ENCODE measurements at places on chromosomes 16 and 17.
A peak's percentile ranks its signal among the peaks of the same experiment; 100 is the strongest.

GRCh38 chr17:13544765-13545164 lies 57.0 kb downstream of the HS3ST3A1 start:
- no peak for DNase-seq

GRCh38 chr16:46693598-46693997 lies 4.1 kb downstream of the ORC6 start:
- DNase-seq: no peak

DNA sequence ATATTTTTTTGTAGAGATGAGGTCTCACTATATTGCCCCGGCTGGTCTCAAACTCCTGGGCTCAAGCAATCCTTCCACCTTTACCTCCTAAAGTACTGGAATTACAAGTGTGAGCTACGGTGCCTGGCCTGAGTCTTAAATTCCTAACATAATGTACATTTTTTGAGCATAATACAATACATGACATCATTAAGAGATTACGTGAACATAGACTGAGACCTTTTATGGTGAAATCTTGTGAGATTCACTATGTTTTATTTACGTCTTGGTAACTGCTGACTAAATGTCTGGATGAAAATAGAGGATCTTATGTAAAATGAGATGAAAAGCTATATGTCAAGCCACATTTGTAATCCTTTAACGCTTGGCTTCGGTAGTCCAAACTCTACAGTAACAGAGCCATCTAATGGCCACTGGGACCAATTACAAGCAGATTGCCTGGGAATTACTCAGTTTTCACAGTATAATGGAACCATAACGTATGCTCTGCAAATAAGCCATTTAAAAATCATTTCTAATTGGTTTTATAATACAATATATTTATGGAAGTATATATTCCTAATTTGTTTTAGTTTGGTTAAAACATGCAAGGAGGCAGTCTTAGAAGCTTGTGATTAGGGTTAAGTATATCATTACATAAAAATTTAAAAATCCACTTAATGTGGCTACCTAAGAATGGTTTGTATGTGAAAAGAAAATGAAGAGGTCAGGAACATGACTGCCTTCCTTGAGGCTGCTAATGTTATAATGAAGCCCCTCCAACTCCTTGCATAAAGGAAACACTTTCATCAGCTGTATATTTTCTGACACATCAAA lies 8.1 kb upstream of the EFCAB13 start:
- DNase-seq: peak; percentile 51

- peak; percentile 67 for DNase-seq
Measured at GRCh38 chr16:75097941-75098901, 18.4 kb downstream of the LDHD start.

DNA sequence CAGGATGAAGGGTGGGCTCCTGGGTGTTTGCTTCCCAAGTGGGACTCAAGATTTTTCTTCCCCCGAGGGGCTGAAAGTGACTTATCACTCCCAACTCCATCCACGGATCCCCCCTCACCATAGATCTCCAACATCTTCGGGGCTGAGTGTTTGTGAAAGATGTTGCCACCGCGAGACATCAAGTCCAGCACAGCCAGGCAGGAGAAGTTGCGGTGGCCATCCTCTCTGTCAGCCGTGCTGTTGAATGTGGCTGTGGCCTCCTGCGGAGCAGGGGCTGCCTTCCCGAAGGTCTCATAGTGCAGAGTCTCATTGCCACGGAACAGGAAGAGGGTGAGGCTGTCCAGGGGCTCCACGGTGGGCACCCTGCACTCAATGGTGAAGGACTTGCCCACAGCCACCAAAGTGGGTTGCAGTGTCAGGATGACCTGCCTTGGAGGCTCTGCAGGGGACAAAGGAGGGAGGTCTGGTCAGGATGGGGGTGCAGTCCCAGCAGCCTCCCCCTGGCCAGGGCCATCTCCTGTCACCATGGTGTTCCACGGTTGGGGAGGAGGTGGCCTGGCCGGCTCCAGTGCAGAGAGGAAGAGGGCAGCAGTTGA lies 5.5 kb downstream of the PRR29 start:
- DNase-seq: no peak

DNA sequence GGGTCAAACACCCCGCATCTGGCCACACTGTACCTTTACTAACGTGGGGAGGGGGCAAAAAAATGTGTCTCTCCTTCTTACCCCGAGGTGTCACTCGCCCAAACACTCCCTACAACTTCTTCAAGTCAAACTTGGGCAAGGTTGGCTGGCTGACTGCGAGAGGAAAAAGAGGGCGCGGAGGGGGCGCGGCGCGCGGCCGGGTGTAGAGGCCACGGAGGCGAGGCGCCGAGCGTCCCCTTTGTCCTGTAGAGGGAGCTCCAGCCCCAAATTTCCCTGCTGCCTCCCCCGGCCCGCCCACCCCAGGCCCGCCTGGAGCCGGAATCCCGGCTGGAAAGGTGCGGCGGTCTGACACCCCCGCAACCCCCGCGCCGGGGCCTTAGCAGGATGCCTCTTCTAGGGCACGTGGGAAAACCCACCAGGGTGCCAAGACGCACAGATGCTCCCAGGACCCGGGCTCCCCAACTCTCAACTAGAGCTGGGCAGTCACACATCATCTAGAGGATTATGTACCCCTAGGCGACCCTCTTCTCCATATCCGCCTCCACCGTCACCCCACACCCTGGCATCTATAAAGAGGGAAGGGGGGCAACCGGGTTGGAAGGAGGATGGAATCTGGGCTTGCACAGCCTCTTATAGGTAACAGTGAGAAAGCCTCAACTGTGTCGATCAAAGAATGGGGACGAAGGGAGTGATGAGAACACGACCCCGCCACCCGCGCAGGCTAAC lies 4.2 kb downstream of the IRX3 start:
- no peak for DNase-seq

DNA sequence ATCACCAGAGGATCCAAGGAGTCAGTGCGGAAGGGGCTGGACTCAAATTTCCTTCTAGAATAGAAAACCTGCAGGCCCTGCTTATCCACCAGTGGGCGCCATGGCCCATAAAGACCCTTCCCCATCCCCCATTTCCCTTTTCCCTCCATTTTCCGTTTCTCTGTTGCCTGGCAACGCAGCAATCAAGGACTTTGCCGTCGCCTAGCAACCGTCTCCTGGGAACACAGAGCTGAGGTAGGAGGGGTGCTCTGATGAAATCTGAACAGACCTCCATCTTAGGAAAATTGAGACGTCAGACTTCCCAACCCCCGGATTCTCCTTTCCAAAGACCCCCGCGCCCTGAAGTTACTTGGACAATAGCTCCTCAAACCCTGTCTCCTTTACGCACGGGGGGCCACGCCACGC lies 5.7 kb downstream of the DLG4 start:
- DNase-seq: peak; percentile 61

GRCh38 chr16:62711797-62712196 lies 675.6 kb upstream of the CDH8 start:
- DNase-seq: no peak

DNA sequence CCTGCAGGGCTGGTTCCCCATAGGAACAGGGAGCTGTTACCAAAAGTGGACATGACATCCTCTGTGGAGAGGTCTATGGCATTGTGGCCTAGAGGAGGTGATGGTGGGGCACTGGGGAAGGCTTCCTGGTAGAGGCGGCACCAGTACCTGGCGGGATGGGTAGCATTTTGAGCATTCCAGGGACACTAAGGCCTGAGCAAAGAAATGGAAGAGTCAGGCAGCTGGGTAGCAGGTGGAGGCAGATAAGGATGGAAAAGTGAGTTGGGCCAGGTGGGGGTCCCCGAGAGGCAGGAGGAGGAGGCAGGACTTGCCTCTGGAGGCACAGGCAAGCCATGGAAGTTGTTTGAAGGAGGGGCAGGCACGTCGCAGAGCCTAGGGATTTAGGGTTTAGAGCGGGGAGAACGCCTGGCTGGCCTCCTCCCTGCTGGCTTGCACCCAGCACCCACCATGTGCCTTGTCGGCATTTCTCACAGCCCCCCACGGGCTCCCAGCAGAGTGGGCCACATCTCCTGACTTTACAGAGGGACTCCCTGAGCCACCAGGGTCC lies 5.1 kb upstream of the ADCY7 start:
- no peak for DNase-seq

DNA sequence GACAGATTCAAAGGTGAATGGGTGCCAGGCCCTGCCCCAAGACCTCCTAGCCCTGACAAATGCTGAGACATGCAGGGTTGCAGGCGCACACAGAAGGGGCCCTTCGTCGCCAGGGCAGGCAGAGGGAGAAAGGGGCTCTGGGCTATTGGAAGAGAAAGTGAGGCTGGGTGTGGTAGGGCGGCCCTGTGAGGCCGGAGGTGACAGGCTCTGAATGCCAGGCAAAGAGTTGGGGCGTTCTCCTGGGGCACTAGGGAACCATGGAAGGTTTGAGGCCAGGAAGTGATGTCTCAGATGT lies 26.4 kb upstream of the NXPH3 start:
- no peak for DNase-seq

DNA sequence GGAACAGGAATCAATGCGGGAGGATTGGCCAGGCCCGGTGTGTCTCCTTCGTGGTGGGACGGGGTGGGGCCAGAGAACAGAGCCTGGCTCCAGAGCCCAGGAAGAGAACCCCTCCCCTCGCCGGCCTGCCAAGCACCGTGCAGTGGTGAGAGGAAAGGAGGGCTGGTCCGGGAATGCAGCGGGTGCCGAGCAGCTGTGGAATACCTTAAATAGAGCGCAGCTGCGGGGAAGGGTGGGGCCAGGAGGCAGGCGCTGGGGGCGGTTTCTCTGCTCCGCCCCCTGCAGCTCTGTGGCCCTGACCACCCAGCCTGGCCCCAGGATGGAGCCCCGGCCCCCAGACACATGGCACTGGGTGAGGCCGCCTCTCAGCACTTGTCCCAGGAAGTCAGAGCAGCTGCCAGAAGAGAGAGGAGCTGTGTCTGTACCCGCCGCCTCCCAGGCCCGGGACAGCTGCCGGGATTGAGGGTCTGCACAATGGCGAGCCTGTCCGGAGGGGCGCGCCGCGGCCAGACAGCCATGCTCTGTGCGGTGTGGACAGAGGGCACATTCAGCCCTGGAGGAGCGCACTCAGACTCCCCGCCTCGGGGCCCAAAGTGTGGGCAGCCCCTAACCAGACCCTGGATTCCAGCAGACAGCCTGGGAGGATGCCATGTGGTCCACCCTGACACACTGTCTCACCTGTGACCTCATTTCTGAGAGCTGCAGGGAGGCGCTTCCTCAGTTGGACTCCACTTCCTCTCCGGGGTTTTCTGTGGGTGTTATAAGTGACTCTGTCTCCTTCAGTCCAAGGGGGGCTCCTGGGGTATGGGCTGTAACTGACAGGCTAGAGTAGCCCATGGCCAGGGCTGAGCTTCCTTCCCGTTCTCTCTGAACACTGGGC lies 268.8 kb downstream of the SEC14L1 start:
- DNase-seq: no peak

DNA sequence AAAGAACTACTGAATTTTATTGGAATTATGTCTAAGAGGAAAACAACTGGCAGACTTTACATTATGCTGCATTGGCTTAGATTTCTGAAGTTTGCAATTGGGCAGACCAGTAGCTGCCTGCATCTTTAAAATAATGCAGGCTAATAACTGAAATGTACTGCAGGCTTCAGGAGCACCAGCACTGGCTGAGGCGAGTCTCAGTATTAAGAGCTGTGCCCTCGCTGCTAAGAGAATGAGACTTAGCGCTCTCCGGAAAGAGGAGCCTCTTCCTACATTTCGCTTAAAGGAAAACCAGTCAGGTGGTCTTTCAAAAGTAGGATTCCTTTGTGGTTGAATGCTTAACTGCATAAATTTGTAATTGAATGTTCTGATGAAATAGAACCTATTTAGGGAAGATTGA lies 885 bp downstream of the CNTNAP4 start:
- no peak for DNase-seq

GRCh38 chr16:28108590-28109247 lies 45.2 kb upstream of the GSG1L start:
- DNase-seq: no peak

DNA sequence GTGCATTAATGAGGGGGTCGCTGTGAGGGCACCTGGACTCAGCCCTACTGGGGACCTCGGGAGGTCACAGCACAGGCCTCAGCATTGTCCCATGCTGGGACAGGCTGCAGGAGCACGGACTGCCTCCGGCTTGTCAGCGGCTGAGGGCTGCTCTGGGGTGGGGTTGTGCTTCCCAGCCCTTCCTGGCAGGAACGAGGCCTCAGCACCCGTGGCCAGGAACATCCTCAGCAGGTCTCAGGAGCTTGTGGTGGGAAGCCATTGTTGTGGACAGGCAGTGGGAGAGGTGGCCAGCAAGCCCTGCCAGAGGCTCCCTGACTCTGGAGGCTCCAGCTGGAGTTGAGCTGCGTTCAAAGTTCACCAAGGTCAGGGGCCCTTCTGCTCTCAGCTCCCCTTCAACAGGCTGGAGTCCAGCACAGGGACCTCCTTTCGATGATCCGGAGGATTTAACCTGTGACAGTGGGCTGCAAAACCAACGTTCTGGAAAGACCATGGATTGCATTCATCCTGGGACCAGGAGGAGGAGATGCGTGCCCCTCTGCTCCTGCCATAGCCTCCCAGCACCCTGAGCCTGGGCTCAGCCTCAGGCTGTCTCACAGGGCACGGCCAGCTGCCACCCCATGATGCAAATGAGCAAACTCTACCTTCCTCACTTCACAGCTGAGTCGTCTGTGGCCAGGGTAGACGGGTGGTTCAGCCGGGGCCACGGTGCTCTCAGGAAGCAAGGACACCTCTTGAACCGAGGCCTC lies 32.6 kb downstream of the FOXL1 start:
- DNase-seq: no peak

GRCh38 chr17:50211249-50212120 lies 10.1 kb upstream of the COL1A1 start:
- DNase-seq: no peak

DNA sequence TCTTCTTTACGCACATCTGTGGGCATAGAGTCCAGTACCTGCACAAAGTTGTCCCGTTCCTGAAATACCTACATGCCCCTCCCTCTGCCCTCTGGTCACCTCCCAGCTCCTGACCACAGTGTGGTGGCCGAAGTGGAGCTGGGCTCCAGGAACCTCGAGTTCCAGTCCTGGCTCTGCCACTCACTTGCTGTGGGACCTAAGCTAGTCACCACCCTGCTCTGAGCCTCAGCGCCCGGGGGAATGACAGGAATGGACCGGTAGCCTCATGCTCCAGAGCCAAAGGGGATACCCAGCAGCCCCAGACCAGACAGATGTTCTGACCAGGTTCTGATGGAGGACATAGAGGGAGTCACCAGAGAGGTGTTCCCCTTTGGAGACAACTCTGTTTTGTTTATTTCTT lies 26.7 kb upstream of the ITGA3 start:
- DNase-seq: no peak

GRCh38 chr16:4217204-4218131 lies 24.4 kb downstream of the SRL start:
- DNase-seq: no peak
